ENCODE measurements at places on chromosomes 4 and X.

DNA sequence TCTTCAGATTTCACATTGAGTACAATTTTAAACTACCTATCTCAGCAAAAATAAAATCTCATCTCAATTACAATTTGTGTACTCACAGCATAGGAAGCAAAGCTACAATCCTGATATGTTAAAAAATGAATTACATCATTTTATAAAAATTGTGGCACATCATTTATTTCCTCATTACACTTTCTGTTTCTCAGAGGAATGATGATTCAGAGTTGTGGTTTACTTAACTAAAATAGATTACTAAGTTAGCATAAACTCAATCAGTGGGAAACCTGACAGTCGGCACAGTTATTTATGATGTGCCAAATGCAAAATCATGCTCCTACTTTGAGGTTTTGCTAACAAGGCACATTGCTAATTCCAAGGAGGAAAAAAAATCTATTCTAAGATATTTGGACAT, 325.0 kb downstream of the FBXO8 start:
- DNase-seq: no peak

DNA sequence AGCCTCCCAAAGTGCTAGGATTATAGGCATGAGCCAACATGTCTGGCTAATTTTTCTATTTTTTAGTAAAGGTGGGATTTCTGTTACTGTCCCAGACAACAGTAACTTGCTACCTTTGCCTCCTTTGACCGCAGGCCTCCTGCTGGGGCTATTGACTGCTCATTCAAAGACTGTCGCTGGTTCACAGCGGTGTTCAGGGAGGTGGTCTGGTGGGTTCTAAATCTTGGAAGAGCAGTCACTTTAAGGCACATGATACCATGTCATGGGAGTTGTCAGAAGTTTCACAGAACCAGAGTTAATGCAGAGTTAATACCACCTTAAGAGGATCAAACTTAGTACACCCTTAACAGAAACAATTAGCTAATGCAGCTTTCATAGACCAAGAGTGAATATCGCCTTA, 3.8 kb downstream of the ASMT start:
- no peak for DNase-seq

- DNase-seq: no peak
Measured at GRCh38 chrX:39941332-39941920, 156.3 kb downstream of the BCOR start.

DNA sequence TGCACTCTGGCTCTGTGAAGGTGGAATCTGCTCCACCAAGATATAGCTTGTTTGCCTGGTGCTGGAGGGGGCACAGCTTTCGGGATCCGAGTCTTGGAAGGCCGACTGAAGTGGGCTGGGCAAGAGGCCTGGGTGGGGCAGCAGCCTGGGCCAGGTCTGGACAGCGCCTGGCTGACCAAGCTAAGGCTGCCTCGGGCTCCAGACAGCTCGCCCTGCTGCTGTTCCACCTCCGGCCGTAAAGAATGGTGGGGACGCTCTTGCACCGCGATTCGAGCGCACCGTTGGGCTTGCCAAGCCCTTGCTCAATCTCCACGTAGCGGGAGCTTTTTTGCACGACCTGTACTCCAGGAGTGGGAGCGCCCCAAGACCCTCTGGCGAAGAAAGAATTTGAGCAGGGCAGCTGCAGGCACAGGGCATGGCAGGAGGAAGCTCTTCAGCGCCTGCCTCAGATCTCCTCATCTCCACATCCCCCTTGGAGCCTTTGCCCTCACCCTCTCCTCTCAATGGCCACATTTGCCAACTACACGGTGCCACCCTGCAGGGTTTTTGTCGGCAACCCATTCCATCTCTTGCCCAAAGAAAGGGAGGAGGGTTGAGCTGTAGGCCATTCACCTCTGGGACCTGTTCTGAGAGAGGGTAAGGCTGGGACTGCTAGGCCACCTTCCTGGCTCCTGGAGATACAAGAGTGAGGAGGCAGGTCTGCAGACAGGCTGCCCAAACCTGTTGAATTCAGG, 18.9 kb downstream of the CNGA2 start:
- DNase-seq: no peak

DNA sequence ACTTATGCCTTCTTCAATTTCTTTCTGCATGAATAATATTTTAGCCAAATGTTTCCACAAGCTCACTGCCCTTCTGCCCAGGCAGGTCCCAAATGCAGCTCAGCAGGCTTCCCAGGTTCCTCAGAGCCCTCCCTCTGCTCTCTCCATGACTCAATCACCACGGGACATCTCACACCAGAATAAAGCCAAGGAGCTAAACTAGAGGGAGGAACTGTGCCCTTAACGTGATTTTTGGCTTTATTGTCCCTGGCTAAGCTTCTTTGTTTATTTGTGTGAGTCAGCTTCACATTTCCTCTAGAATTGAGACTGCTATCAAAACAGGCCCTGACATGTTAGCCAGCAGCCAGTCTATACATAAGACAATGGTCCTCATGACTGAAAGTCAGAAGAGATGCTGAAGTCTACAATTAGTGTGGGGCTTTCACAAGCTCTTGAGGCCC, 186.4 kb upstream of the GALNT7 start:
- DNase-seq: no peak

DNA sequence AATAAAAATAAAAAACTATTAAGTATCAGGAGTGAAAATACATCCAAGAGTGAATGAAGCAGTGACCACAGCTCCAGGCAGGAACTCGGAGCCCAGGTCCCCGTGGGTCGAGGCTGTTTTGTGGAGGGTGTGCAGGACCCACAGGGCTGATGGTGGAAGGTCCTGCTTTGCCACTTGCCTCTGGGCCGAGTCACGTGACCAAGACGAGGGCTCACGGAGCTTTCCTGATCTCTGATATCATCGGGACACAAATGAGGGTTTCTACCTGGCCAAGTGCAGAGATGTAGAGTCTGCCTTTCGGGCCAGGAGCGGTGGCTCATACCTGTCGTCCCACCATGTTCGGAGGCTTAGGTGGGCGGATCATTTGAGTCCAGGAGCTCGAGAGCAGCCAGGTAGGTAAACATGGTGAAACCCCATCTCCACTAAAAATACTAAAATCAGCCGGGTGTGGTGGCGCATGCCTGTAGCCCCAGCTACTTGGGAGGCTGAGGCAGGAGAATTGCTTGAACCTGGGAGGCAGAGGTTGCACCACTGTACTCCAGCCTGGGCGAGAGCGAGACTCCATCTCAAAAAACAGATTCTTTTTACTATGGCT, 7.2 kb downstream of the SLC25A6 start:
- no peak for DNase-seq

- DNase-seq: no peak
Measured at GRCh38 chr4:39096847-39097246, 34.8 kb downstream of the KLHL5 start.

Measured in activated CD4-positive, alpha-beta T cell treated with anti-CD3 and anti-CD28 coated beads for 24 hours (primary cell).